ENCODE measurements at places on chromosomes 16 and 17. TPM values are rescaled to one million over a fixed set of nuclear protein-coding genes. Genes with fewer than 3 reads are reported as not detected.

The KCNH4 gene
- total RNA-seq = not detected

GRCh38 chr16:81632392-81633146, 146.5 kb upstream of the PLCG2 start:
- DNase-seq = peak; percentile 82

DNA sequence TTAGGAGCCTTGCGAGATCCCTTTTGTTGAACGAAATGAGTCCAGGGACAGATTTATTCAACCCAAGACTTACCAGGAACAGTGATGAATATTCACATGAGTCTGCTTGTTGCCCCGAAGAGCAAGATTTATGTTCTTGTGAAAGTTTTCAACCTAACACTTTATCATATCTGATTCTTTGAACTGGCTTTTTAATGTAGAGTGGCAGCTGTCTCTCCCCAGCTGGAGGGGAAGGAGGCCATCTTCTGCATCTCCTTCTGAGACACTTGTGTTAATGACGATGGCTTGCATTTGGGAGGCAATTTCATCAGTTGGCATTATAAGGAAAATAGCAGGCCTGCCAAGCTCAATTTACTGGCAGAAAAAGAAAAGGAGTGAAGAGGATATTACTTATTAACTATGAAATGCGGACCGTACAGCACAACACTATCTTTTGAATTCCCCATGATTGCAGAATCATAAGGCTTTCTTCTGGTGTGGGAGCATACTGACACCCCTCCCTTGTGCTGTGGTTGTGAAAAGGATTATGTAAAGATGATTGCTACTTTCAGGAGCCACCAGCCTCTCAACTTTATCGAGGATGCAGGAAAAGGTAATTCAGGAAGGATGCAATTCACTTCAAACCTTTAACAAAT, 35.7 kb downstream of the SMARCE1 start:
- DNase-seq = no peak

DNA sequence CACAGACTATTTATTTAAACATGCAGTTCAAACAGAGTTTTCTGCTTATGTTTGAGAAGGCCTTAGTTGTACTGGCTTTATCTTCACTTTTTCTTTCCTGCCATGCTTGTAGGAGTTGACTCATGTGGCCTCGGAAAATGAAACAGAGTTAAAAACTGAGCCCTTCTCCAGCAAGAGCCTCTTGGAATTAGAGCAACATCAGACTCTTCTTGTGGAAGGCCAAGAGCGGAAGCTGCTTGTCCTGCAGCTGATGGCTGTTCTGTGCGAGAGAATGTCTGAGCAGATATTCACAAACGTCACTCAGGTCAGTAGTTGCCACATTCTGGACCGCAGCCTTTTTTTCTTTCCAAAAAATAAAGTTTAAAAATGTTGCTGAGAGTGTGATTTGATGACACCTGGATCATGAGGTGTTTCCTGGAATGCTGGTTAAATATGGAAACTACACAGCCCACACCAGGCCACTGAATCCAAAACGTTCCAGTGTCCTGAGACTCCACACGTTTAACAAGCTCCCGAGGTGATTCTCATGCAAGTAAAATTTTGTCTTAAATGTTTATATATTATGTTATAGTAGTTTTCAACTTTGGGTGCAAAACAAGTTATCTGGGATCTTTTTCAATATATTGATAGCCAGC, 65.9 kb downstream of the TANGO6 start:
- peak; percentile 17 for DNase-seq

DNA sequence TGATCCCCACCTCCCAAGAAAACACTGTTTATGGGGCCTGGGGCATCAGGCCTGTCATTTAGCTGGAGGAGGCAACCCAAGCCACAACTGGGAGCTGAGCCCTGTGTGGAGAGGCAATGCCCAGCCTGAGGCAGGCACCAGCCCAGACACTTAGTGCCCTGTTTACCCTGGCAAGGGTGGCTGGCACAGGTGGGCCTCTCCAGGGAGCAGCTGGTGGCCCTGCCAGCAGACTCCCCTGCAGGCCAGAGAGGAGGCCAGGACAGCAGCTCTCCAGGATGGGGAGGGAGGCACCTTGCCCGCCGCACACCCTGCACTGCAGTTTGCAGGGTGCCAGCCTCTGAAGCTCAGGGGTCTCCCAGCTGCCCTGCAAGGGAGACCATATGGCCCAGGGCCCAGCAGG, 9.1 kb upstream of the TMEM92 start:
- DNase-seq = no peak

DNA sequence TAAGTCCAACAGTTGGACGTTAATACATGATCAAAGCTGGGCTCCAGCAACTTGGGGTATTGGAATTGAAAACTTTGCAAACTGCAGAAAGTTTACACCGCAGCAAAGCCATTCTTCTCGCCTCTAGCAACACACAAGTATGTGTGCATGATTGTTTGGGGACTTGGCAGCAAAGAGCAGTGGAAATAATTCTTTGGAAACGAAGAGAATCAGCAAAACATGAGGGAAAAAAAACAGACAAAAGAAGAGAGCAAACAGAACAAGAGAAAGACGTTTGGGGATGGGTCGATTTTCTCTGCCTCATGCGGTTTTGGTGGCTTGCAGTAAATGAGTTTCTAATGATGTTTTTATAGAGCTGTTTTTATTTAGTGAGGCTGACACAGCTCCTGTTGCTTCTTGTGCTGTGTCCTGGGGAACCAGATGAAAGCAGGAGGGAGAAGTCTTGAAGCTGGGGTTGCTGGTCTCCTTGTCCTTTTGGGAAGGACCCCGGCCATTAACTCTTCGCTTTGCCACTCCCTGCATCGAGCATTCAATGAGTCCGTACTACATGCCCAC, 502.9 kb downstream of the GRIN2A start:
- no peak for DNase-seq

DNA sequence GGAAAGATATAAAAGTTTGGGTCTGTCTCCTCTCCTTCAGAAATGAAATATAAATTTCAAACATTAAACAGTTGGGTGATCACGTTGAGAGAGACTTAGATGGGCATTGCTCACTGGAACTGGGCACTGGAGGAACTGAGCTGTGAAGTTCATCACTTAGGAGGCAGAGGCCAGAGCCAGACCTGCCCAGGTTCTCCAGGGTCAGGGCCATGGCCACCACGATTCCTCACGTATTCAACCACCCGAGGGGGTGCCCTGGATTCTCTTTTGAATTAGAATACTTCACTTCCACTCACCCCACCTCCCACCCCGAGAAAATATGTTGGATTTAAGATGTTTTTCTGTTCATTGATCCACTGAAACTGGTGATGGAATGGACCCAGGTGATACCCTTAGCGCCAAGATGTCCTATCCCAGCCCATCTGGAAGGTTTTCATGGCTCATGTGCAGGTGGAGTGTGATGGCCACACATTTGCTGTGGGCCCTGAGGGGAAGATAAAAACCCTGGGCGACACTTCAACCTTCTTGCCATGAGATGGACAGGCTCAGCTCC, 6.1 kb downstream of the PRR29 start:
- DNase-seq = no peak

GRCh38 chr16:85046931-85047866, 19.6 kb downstream of the KIAA0513 start:
- peak; percentile 76 for DNase-seq

- no peak for DNase-seq
These were observed 4.4 kb upstream of the BAHCC1 start for GRCh38 chr17:81390873-81391255.

- no peak for DNase-seq
These were observed 48.0 kb upstream of the ZFHX3 start for GRCh38 chr16:73095885-73096421.

DNA sequence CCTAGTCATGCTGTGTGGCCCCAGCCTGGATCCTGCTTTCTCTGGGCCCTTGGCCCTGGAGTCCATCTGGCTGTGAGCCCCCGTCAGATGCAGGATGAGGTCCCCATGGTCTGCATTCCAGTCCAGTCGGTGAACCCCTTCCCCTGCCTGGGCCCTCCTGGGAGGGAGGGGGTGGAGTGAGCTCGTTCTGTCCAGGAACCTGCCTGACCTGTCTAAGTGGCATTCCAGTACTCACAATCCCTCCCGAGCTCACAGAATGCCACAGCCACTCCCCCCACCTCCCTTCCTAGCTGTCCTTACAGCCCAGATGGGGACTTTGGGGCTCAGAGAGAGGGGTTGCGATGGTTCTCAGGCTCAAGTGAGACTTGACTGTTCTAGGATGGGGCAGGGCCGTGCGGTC, 15.5 kb downstream of the SPNS2 start:
- no peak for DNase-seq
